GOT3 (cell line): ENCODE measurements at places on chromosomes 2 and 18.

DNA sequence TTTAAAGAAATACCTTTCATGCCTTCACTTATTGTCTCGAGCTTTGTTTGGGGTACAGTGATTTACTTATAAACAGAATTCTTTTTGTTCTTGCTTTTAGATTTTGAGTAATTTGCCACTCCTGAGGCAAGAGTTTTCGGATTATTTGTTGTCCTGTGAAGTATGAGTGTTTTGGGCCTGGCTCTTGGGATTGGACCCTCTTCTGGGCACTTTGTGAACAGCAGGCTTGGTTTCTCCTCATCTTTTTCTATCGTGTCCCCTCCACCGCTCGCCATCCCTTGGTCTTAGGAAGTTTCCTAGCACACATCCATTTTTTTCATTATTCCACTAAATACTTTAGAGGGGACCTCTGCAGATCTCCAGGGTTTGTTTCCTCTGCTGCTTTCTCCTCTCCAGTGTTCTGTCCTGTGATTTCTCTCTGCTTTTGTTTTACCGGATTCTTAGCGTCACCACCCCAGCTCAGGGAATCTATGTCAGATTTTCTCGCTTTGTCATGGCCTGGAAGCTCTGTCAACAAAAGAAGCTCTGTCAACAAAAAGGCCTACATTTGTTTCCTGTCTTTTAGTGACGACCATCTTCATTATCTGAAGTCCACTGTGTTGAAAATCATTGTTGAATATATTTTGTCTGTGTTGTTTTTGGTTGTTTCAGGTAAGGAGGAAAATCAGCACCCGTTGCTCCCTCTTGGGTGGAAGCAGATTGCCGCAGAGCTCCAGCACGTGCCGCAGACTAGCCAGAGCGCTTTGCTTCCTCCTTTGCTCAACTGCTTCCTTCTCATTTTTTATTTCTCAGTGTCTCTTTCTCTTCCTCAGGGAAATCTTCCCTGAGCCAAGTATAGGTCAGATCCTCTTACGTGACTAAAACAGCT, 27.8 kb downstream of the ANKRD62 start:
- no peak for DNase-seq

GRCh38 chr2:54723996-54724559, 616 bp downstream of the EML6 start:
- no peak for DNase-seq

DNA sequence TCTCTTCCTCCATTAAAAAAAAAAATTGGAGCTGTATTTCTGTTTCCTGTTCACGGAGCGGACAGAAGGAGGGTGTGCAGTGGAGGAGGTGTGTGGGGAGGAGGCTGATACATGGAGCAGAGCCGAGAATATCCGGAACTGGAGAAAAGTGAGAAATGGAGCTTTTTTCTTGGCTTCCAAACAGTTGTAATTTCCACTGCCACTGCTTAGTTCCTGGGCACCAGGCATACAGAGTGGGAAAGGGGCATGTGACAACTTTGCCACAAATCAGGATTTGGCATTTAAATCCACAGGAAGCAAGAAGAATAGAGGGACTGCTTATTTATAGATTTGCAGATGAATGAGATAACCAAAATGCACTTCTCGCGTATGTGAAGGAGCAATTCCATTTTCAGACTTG, 71.2 kb downstream of the BCL11A start:
- no peak for DNase-seq

GRCh38 chr2:168601741-168602140, 145.7 kb downstream of the CERS6 start:
- DNase-seq: no peak

- no peak for DNase-seq
Observed at GRCh38 chr2:101827246-101827645, 129.7 kb downstream of the MAP4K4 start.
